ENCODE measurements at places on chromosomes 13 and 19.

GRCh38 chr13:98262292-98262691 lies 85.2 kb upstream of the RNF113B start:
- DNase-seq = no peak

GRCh38 chr13:108777421-108778420 lies 148.3 kb downstream of the MYO16 start:
- DNase-seq = no peak

DNA sequence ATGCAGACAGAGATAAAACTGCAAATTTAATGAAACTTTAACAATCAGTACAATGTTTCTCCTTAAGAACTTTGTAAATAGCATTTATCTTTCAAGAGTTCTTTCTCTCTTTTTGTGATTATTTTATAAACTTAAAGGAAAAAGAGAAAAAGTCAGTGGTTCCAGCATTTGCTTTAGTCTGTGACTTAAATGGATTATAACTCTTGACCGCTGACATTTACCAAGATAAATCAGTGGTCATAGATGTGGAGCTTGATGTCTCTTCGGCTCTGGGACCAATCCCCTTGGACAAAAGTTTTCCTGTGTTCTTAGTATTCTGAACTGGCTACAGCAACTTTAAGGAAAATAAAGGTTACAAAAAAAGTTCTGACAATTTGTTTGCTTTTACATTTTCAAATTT lies 162.6 kb downstream of the TM9SF2 start:
- no peak for DNase-seq

DNA sequence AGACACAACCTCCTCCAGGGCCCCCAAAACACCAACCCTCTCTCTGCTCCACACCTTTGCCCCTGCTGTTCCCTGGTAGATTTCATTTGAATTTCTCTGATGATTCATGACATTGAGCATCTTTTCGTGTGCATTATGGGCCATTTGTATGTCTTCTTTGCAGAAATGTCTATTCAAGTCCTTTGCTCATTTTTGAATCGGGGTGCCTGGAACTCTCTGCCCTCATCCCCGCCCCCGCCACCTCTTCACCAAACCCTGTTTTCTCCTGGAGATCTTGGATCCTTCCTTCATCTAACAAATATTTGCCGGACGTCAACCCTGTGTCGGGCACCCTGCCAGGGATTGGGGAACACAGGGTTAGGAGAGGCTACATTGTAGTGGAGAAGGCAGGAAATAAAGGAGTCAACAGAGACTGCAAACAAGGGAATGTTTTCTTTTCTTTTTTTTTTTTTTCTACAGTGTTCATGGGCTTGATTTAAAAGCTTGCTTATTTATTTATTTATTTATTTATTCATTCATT lies 25.5 kb upstream of the SLC1A5 start:
- DNase-seq = no peak

DNA sequence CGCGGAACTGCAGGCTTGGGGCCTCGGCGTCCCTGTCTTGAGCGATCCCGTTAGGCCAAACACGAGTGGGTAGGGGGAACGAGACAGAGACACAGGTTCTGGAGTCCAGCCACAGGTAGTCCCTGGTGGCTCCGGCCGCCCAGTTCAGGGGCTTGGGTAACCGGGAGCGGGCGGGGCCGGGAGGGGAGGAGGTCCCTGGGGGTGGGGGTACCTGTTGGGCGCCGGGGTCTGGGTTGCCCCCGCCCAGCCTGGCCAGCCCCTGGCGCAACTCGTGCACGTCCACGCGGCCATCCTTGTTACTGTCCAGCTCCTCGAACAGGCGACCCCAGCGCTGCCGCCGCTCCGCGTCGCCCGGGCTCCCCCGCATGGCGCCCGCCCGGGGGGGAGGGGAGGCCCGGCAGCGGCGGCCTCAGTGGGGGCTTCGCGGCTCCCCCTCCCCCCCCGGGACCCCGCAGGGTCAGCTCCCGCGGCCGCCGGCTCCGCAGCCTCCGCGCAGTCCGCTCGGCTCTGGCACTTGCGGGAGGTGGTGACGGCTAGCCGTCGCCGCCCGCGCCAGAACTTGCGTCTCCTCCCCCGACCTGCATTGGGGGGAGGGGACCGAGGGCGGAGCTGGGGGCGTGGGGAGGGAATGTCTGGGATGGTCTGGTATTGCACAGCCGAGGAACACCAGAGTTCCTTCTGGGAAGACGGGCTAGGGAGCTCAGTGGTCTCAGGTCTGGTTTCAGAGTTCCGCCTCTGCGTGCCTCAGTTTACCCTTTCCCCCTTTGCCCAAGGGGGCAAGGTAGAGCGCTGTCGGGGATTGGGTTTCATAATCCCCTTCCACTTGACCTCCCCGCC lies at the start of gene SLC25A23:
TSS of gene SLC25A23 (minus strand) at position 531 of the 837 bp plus-strand sequence. CDS start at position 367, 164 bp downstream.
- peak; percentile 77 for DNase-seq

- peak; percentile 82 for DNase-seq
Measured at GRCh38 chr19:50537769-50538230, 24.1 kb upstream of the ASPDH start.

DNA sequence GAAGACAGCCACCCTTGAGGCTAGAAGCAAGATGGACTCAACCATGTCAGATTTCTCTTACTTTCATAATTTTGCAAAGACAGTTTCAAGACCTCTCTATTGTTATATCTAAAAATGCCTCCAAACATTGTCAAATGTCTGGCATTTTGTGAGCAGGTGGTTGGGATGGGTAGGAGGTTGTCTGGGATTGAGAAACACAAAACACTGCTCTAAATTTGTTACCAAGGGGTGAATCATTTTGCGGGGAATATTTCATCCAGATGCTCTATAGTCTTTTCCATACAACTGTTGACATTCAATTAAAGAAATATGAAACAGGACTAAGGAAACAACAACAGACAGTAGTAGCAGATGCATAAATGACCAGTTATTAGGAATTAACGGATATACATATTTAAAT lies 208.2 kb downstream of the ITGBL1 start:
- DNase-seq = no peak

- DNase-seq = no peak
Measured at GRCh38 chr19:33266974-33267484, 35.3 kb downstream of the CEBPA start.

GRCh38 chr13:94459116-94459515 lies 20.4 kb downstream of the DCT start:
- no peak for DNase-seq

GRCh38 chr13:29855009-29855408 lies 4.6 kb upstream of the UBL3 start:
- DNase-seq = no peak

- DNase-seq = no peak
Measured at GRCh38 chr13:107104631-107105030, 536.7 kb upstream of the ARGLU1 start.

DNA sequence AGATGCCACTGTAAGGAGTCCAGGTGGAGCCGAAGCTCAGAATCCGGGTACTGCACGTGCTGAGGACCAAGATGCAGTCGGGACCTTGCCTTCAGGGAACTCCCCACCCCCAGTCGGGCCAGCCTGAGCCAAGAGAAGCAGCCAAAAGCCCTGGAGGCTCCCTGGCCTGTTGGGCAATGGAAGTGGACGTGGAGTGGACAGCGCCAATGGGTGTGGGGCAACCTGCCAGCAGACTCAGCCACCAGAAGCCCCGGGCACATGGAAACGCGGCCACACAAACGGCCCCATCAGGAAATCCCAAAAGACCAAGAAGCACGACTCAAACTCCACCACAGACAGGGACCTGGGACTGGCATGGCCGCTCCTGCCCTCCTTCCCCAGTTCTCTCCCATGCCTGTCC lies 30.0 kb upstream of the KCTD15 start:
- no peak for DNase-seq

- DNase-seq = peak; percentile 87
Measured at GRCh38 chr19:18112989-18113478, 15.5 kb downstream of the MAST3 start.

DNA sequence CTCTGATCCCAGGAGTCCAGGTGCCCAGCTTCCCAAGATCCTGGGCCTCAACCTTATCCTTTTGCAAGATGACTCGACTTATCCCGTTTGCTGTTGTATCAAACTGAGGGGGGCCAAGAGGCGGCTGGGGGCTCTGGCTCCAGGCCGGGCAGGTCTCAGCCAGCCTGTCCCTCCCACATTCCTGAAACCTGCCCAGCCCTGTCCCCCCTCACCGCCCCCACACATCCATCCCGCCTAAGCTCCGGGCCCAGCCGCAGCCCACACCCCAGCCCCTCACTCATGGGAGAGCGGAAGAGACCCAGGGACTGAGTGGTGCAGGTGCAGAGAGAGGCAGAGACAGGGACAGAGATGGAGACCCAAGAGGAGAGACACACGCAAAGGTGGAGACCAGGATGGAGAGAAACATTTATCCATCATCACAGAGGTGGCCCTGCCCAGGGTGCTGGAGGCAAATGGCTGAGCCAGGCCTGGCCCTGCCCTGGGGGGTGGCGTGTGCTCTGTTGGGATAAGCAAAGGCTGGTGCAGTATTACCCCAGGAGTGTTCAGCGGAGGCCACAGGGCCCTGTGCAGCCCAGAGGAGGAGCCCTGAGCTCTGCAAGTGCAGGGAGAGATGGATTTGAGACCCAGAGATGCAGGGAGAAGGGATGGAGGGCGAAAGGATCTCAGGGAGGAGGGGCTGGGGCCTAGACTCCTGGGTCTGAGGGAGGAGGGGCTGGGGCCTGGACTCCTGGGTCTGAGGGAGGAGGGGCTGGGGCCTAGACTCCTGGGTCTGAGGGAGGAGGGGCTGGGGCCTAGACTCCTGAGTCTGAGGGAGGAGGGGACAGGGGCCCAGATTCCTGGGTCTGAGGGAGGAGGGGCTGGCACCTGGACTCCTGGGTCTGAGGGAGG lies 1.6 kb downstream of the BCAM start:
- no peak for DNase-seq

- DNase-seq = no peak
Measured at GRCh38 chr13:113418722-113419049, 34.6 kb downstream of the ADPRHL1 start.

DNA sequence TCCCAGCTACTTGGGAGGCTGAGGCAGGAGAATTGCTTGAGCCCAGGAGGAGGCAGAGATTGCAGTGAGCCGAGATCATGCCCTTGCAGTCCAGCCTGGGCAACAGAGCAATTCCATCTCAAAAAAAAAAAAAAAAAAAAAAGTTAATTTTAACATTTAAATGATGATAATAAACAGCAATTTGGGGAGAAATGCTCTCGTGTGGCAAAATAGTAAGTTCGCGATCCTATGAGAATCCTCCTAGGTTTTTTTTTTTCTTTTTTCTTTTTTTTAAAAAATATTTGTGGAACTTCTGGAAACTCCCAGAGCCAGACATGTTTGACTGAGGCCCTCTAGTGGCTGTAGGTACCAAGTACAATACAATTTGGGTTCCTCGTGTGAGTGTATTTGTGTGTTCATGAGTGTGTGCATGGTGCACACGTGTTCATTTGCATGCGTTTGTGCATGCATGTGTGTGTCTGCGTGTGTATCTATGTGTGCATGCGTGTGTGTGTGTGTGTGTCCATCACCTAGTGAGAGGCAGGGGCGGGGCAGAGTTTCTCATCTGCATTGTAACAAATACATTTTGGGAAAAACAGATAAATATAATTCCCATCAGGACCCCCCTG lies 31.2 kb downstream of the TMPRSS9 start:
- DNase-seq = peak; percentile 50

DNA sequence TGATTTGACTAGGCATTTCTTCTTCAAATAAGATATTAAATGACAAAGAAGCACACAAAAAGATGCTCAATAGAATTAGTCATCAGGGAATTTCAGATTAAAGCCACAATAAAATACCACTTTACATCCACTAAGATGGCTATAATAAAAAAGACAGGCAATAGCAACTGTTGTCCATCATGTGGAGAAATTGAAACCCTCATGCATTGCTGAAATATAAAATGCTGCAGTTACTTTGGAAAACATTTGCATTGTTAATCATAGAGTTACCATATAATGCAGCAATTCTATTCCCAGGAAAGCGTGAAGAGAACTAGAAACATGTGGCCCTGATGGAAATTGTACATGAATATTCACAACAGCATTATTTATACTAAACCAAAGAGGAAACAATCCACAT lies 605.5 kb upstream of the SLITRK1 start:
- DNase-seq = no peak

- peak; percentile 84 for DNase-seq
Measured at GRCh38 chr19:1079566-1080111, 12.7 kb downstream of the ARHGAP45 start.

GRCh38 chr13:97276862-97277269 lies 54.7 kb downstream of the MBNL2 start:
- DNase-seq = no peak

DNA sequence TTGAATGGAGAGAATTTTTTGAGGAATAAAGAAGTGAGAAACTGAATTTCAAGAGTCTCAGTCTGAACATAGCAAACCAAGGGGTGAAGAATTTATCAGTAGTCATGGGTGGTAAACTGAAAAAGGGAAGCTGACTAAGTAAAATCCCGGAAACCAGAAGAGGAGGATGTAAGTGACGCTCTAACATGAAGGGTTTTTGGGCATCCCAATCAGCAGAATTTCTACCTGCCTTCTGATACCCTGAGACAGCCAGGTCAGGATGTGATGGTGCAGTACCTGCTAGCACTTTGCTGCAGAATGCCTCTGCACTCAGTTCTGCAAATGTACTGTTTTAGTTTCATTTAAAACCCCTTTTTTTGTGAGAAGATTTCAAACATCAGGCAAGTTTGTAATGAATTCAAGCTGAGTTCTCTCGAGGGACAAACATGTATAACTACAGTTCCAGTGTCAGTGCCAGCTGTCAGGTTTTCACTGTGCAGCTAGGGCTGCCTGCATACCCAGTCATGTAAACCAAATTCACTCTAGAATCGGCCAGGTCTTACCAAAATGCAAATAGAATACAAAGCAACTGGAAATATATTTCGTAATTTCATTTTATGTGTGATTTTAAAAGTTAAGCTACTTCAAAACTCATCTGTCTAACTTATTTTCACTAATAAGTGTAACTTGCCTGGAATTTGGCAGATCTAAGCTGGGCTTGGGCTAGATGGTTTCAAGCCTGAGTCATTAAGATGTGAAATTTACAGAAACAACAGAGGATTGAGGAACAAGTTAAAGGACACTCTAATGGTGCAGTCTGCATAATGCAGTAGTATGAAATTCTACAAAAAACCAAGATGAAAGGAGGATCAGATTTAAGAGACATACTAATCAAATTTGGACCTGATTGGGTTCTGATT lies 13.8 kb downstream of the METTL21C start:
- DNase-seq = no peak

DNA sequence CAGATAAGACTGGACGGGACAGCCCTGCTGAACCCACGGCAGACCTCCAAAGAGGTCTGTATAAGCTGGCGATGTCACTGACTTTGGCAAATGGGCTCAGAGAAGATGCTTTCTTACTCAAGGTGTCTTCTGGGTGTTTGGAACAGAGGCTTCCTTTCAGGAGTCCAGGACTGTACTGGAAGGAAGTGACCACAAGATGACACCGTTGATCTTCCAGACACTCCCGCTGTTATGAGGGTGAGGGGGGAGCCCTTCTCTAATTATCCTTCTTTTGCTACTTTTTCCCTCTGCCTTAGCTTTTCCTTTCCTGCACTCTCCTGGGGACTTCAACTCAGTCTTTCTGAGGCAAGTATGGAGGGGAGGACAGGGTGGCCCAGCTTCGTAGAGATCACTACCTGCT lies 65.2 kb upstream of the ZNF599 start:
- DNase-seq = no peak

DNA sequence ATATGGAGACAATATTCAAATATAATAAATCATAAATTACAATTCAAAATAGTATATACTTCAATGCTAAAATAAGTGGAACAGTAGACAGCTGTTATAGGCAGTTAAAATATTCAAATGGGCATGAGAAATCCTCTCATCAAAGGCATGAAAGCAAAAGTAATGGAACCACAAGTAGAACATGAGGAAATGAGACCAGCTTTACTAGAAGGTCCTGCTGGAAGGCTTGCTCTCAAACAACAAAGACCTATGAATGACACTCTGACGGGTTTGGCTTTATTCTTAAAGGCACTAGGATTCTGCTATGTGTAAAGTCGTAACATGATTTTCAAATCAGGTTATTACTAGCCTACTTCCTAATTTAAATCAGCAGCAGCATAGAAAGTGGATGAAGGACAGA lies 148.1 kb downstream of the VWA8 start:
- no peak for DNase-seq
